ENCODE measurements at places on chromosomes 3 and 15. TPM values are rescaled to one million over a fixed set of nuclear protein-coding genes. Genes with fewer than 3 reads are reported as not detected.

GRCh38 chr3:148584438-148584837 is 113.3 kb upstream of the AGTR1 start:
- no peak for DNase-seq

Gene EIF4E3
- 35.3 TPM for total RNA-seq

DNA sequence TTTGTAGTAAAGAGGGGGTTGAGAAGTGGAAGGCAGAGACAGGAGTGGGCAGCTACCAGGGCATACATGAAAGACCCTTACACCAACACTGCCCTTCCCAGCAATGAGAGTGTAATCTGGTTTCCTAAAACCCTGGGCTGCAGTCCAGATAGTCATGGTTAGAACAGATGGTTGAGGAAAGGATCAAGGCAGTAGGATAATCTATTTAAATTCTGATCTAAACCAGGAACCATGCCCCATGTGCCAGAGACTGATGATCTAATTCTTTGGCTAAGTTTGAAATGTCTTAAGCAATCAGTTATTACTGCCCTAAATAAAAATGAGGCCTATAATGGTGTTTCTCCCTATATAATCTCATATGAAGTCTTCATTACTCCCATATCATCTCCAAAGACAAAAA is 59.6 kb downstream of the PRTG start:
- DNase-seq: no peak

- no peak for DNase-seq
Measured at GRCh38 chr15:89770041-89770440, 6.1 kb upstream of the MESP2 start.

GRCh38 chr3:161915418-161915750 is 418.8 kb downstream of the OTOL1 start:
- DNase-seq: no peak

Measured in sigmoid colon (tissue), 7 donors.